Activated CD8-positive, alpha-beta T cell treated with anti-CD3 and anti-CD28 coated beads, Interleukin-2, amount 10 ng/mL, durations not matched to agents 7 days and 5 days (primary cell): ENCODE measurements at places on chromosomes 6 and 20. TPM values are rescaled to one million over a fixed set of nuclear protein-coding genes. Genes with fewer than 3 reads are reported as not detected.

DNA sequence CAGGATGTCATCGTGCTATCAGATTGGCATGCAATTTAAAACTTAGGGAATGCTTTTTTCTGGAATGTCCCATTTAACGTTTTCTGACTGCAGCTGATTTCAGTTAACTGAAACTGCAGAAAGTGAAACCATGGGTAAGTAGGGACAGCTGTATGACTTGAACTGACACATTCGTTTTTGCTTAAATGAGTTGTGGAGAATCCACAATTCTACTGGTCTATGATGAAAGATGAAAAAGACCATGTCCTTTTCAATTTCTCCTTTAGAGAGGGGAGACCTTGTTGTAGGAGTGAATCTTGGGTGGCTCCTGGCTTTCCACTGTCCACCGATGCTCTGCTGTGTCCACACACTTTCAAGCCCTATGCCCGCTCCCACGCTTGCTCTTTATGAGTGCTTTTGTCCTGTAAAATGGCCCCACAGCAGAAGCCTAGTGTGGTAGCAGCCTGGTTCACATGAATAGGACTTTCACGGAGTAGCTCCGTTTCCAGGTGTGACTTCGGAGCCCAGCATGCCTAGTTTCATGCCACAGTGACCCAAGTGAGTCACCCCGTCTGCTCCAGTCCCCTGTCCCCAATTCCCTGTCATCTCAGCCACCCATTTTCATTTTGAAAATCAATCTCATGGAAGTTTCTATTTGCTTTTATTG is 21.9 kb downstream of the DYNLT1 start:
- no peak overlapping the region for H3K27ac ChIP-seq
- H3K4me1 ChIP-seq = peaks cover 6% of the 10 kb centered on the region
- peaks cover 56% of the 10 kb centered on the region for H3K36me3 ChIP-seq
- no peaks in the 10 kb centered on the region for H3K27me3 ChIP-seq

DNA sequence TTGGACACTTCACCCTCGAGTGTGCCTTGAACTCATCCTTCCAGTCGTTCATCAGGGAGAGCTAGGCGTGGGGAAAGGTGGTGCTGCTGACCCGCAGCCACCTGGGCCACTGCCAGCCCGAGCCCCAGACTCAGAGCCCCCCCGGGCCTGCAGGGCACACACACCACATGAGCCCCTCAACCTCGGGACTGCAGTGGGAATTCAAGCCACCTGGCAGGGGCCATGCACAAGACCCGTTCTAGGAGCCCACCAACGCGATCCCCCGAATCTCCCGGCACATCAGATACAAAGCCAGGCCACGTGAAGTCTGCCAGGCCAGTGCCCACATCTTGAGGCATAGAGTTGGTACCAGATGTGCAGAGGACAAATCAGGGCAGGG is 2.8 kb downstream of the ZNF512B start:
- H3K36me3 ChIP-seq = peaks cover 22% of the 10 kb centered on the region
- no peak overlapping the region for H3K4me3 ChIP-seq
- H3K27me3 ChIP-seq = no peaks in the 10 kb centered on the region

- H3K4me1 ChIP-seq = no peaks in the 10 kb centered on the region
- H3K27ac ChIP-seq = no peak overlapping the region
- H3K27me3 ChIP-seq = peaks cover 4% of the 10 kb centered on the region
- H3K4me3 ChIP-seq = no peak overlapping the region
Observed at GRCh38 chr6:37535428-37535758, 35.7 kb upstream of the CCDC167 start.

DNA sequence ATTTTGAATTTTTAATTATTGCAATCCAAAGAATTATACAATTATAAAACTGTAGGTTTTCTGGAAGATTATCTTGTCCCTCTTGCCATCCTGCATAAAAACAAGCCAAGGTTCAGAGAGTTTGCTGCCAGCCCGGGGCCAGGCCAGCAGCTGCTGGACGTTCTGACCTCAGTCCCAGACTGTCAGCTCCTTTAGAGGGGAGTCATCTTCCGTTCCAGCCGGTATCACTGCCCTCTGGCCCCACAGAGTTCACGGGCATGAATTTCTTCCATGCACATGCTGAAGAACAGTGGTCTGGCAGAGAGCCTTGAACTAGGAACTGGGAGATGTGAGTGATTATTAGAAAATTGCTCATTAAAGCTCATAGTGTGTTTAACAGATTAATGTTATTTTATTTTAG is 130.4 kb upstream of the QKI start:
- no peak for DNase-seq
- H3K27me3 ChIP-seq = no peaks in the 10 kb centered on the region
- no peak overlapping the region for H3K27ac ChIP-seq
- H3K4me1 ChIP-seq = no peaks in the 10 kb centered on the region
- no peak overlapping the region for H3K4me3 ChIP-seq
- H3K36me3 ChIP-seq = no peaks in the 10 kb centered on the region

GRCh38 chr20:58161192-58161591 is 67.3 kb downstream of the ANKRD60 start:
- H3K4me3 ChIP-seq = no peak overlapping the region
- no peaks in the 10 kb centered on the region for H3K36me3 ChIP-seq
- no peaks in the 10 kb centered on the region for H3K27me3 ChIP-seq
- H3K27ac ChIP-seq = no peak overlapping the region
- H3K4me1 ChIP-seq = no peaks in the 10 kb centered on the region
- DNase-seq = no peak

GRCh38 chr20:16061351-16061750 is 511.9 kb downstream of the KIF16B start:
- no peak overlapping the region for H3K4me3 ChIP-seq
- no peaks in the 10 kb centered on the region for H3K36me3 ChIP-seq
- DNase-seq = no peak
- no peak overlapping the region for H3K27ac ChIP-seq
- no peaks in the 10 kb centered on the region for H3K27me3 ChIP-seq

DNA sequence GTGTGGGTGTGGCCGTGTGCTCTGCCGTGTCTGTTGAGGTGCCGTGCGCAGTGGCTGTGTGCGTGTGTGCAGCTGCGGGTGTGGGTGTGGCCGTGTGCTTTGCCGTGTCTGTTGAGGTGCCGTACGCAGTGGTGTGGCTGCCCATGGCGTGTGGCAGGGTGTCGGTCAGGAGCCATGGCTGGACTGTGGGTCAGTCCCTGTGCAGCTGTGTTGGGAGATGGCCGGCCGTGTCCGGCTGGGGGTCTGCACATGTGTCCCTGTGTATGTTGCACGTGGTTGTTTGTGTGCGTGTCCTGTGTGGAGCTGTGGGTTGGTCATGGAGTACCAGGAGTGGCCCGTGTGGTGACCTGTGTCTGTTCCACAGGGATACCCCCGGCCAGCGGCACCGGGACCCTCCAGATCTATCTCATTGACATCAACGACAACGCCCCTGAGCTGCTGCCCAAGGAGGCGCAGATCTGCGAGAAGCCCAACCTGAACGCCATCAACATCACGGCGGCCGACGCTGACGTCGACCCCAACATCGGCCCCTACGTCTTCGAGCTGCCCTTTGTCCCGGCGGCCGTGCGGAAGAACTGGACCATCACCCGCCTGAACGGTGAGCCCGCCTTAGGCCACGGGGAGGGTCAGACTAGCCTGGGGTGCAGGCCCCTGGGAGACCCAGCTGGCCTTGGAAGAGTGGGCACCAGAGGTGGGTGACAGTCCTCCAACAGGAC is 137.7 kb downstream of the TAF4 start:
- H3K4me3 ChIP-seq = no peak overlapping the region
- no peaks in the 10 kb centered on the region for H3K27me3 ChIP-seq
- H3K27ac ChIP-seq = no peak overlapping the region
- H3K36me3 ChIP-seq = no peaks in the 10 kb centered on the region
- DNase-seq = no peak
- H3K4me1 ChIP-seq = no peaks in the 10 kb centered on the region

DNA sequence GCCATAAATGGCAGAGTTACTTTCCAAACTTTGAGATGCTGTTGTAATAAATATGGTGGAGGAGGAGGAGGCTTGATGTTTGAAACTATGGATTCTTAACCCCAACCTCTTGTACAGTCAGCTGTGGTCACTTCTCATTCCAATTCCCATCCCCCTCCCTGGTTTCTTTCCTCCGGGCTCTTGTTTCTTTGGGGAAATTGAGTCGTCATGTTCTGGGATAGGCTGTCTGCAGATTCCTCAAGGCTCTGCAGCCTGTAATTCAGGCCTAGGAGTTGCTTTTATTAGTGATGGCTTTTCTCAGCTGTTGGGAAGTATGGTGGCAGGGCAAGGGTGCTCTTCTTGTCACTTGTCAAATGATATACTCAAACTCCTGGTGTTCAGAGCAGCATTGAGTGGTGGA is 2.6 kb downstream of the PTK7 start:
- no peaks in the 10 kb centered on the region for H3K36me3 ChIP-seq
- no peak overlapping the region for H3K4me3 ChIP-seq
- DNase-seq = no peak
- no peak overlapping the region for H3K27ac ChIP-seq
- H3K4me1 ChIP-seq = peaks cover 8% of the 10 kb centered on the region

DNA sequence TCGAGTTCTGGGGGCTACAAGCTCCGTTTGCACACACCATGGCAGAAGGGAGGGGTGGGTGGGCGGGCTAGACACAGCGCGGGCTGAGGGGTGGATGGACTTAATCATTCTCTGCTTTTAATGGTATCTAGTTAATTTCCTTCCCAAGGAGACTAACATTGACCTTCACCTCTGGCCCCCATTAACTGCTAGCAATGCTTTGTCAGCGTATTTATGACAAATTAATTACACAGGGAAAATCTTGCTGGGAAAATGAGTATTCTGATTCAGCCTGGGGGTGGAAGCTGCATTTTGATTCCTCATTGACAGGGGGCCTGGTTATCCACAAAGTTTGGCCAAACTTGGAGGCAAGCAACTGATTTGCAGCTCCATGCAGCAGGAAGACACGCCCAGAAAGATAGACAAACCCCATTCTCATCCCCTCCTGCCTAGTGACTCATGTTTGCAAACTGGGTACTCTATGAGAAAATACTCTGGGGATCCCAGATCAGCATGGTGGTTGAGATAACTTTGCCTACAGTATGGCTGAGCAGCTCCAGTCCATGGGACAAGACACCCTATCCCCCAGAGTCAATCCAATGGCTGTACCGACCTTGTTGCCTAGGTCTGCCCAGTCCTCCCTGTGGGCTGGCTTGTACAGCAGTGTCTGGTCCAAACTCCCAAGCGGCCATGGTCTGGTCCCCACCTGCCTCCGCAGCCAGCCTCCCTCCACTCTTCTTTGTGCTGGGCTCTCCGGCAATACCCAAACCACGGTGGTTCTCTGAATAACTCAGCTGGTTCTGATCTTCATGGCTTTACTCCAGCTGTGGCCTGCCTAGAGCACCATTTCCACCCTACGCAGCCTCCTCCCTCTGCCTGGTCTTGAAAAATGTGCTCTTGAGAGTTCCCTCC is 19.7 kb downstream of the ZBP1 start:
- H3K4me1 ChIP-seq = peaks cover 23% of the 10 kb centered on the region
- no peaks in the 10 kb centered on the region for H3K36me3 ChIP-seq
- H3K27ac ChIP-seq = no peak overlapping the region
- peaks cover 11% of the 10 kb centered on the region for H3K27me3 ChIP-seq

DNA sequence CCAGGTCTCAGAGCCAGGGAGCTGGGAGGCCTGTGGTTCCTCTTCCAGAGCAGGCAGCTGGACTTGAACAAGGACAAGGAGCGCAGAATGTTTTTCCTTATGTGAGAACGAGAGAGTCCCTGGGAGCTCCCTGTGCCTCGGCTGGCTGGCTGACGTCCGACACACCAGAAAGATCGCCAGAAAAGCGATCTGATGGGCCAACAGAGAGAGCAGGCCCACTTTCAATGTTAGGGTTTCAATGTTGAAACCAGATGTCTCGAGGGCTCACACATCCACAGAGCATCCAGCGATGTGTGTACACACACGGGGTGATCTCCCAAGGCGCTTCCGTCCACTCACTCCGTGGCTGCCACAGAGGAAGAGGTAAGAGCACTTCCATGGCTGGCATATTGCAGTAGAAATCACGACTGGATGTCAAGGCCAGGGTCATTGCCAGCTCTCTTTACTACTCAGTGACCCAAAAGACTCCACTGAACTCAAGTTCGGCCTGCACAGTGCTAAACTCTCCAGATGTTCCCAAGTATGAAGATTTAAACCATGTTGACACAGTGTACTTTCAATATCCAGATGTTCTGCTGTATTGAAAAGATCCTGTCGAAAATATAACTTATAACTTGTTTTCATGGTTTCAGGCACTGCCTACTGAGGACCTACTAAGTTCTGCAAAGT is 70.8 kb upstream of the FOXC1 start:
- no peak overlapping the region for H3K4me3 ChIP-seq
- no peak for DNase-seq
- H3K36me3 ChIP-seq = no peaks in the 10 kb centered on the region

- no peaks in the 10 kb centered on the region for H3K36me3 ChIP-seq
- peaks cover 8% of the 10 kb centered on the region for H3K27me3 ChIP-seq
- DNase-seq = no peak
- no peak overlapping the region for H3K4me3 ChIP-seq
Observed at GRCh38 chr6:110823146-110823545, 7.9 kb upstream of the CDK19 start.

DNA sequence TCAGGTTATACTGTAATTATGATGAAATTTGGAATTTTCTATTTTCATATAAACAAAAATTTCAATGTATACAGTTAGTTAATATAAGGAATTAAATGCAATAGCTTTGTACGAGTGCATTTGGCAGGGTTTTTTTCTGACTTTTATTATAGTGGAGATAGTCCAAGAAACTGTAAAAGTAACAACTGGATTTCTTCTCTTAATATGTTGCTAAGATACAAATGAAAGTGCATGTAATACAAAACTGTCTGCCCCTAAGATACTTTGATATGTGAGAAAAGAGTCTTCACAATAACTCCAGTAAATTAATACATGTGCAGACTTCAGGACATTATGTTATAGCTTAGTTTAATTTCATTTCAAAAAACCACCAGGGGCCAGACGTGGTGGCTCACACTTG is 721.4 kb downstream of the CBLN4 start:
- H3K27me3 ChIP-seq = no peaks in the 10 kb centered on the region
- no peaks in the 10 kb centered on the region for H3K36me3 ChIP-seq
- H3K4me3 ChIP-seq = no peak overlapping the region
- H3K27ac ChIP-seq = no peak overlapping the region
- DNase-seq = no peak

DNA sequence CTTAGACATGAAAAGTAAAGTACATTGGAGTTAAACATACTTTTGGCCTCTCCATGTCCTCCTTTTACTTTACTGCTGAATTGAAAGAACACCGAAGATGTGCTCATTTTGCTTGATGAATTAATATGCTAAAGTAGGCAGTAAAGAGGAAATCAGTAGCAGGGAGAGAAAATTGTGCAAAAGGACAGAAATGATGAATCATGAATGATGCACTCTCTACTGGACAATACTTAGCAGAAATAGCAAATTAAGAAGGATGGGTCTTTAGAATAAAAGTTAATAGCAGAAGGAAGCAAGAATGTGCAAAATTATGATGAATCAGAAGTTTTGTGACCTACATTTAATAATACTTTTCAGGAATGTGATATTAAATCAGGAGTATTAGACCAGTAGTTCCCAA is 8.4 kb upstream of the SPINT3 start:
- no peak for DNase-seq
- no peak overlapping the region for H3K27ac ChIP-seq
- H3K36me3 ChIP-seq = no peaks in the 10 kb centered on the region
- peaks cover 33% of the 10 kb centered on the region for H3K27me3 ChIP-seq
- no peak overlapping the region for H3K4me3 ChIP-seq

The ID4 gene
- not detected for total RNA-seq

The SIRPB2 gene
- total RNA-seq = not detected

The RBM24 gene
- total RNA-seq = not detected

The MRAP2 gene
- not detected for total RNA-seq

The TCP11 gene
- not detected for total RNA-seq

The MRPS18B gene
- total RNA-seq = 43.6 TPM

The PSORS1C1 gene
- not detected for total RNA-seq
